ENCODE measurements at places on chromosomes 6 and 20.

DNA sequence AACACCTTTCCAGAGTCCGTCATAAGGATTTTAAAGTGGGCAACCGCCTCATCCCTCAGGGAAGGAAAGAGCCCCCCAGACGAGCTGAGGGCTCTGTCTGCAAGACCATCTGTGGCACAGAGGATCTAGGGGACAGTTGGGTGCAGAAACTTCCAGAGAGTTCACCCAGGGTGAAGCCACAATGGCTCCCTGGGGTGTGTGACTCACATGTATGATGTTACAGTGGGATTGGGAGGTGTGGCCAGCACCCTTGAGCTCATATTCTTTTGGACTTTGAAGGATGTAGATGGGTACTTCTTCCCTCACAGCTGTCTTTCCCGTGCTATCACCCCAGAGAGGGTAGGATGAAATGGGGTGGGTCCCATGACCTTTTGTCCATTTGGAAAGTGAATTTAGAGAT lies 95.5 kb downstream of the NCR2 start:
- no peak for DNase-seq

DNA sequence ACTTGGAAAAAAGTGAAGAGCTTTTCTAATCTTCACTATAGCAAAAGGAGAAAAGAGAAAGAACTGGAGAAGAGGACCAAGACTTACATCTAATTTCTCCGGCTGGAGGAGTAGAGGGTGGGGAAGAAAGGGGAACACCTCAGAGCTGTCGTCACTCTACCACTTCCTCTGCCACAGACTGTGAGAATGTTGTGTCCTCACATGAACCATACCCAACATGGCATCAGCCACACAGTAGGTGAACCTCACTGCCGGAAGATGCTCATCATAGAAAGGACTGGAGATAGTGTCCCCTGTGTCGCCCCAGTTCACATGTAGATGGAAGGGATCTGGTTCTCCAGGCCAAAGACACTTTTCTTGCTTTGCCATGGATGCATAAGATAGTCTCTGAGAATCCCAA lies 604.4 kb upstream of the NOX3 start:
- DNase-seq, result no peak

- no peak for DNase-seq
Observed at GRCh38 chr6:72712910-72713309, 91.0 kb downstream of the KCNQ5 start.

- no peak for DNase-seq
Observed at GRCh38 chr20:24469116-24469893, at the start of gene SYNDIG1. SYNDIG1 (plus strand) TSS chr20:24469629; CDS start chr20:24543098, 73,469 bp downstream.

DNA sequence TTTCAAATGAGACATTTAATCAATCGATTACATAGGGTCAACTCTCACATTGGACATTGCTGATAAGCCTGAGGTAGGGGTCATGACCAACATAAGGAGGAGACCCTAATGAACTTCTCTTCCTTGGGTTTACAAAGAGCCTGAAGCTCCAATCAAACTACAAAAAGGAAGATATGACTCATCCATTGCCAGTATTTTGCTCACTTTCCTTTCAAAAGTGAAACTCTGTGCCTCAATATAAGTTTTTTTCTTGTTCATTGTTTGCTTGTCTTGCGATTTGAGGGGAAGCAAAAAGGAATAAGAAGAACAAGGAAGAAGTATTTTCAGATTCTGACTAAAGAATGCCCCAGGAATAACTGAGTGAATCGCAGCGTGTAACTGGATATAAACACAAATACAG lies 38.8 kb upstream of the KHDRBS2 start:
- no peak for DNase-seq

- no peak for DNase-seq
Observed at GRCh38 chr6:125444006-125444923, 142.5 kb upstream of the HDDC2 start.

- no peak for DNase-seq
Observed at GRCh38 chr6:137958811-137959565, 91.9 kb downstream of the TNFAIP3 start.

DNA sequence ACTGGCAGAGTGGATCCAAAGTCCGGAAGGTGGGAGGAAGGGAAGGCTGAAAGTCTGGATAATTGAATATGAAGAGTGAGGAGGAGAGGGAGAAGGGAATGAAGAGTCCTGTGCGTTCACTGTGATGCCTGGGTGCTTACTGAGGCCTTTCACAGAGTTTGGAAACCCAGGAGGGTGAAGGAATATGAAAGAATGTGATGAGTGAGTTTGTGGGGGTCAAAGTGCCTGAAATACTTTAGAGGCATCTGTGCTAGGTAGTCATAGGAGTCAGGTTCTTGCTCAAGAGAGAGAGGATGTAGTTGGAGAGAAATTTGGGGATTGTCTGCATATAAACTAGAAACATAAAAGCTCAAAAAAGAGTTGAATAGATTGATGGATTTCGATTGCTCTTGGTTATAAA lies 20.7 kb downstream of the NKX2-4 start:
- DNase-seq, result no peak

DNA sequence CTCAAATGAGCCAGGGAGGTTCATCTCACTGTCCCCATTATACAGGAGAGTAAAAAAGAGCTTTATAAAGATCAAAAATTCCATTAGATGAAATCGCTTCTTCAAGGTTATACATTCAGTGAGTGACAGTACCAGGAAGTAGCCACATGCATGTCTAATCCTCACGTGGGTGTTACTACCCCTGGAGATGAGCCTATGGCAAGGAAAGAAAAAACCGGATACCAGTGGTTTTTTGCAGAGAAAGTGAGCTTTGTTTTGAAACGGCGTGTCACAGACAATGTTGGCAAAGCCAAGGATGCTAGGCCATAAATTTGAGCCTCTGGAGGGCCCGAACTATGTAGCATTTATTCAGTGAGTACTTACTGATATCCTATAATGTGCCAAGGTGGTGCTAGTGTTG lies 215.0 kb upstream of the RIN2 start:
- DNase-seq, result no peak

- DNase-seq, result peak; percentile 62
Observed at GRCh38 chr6:169723991-169724493, 258 bp downstream of the PHF10 start.

DNA sequence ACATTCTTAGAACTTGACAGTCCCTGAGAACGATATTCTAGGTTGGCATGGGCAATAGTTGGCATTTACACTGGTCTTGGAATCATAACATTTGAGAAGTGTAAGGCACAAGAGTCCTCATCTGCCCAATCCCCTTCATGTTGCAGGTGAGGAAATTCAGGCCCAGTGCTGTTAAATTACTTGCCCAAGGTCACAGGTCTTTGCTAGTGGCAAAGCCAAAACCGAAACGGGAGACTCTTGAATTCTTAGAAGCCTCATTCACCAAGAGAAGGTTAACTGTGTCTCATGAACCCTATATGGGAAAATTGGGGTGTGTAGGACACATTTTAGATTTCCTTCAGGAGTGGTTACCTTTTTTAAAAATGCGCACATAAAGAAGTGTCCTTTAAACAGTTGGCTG lies 7.2 kb downstream of the E2F3 start:
- no peak for DNase-seq

GRCh38 chr6:32922083-32922482 lies 18.7 kb downstream of the HLA-DMB start:
- DNase-seq, result no peak

DNA sequence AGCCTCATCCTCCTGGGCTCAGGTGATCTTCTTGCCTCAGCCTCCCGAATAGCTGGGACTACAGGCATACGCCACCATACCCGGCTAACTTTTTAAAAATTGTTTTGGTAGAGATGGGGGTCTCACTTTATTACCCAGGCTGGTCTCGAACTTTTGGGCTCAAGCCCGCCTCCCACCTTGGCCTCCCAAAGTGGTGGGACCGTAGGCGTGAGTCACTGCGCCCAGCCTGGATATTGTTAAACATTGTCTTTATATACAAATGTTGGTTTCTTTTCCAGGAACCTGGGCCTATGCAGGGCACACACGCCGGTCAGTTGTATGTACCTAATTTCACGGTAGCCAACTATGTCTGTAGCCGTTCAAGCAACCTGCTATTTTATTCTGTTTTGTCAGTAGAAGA lies 60.1 kb downstream of the SYNJ2 start:
- DNase-seq, result no peak

DNA sequence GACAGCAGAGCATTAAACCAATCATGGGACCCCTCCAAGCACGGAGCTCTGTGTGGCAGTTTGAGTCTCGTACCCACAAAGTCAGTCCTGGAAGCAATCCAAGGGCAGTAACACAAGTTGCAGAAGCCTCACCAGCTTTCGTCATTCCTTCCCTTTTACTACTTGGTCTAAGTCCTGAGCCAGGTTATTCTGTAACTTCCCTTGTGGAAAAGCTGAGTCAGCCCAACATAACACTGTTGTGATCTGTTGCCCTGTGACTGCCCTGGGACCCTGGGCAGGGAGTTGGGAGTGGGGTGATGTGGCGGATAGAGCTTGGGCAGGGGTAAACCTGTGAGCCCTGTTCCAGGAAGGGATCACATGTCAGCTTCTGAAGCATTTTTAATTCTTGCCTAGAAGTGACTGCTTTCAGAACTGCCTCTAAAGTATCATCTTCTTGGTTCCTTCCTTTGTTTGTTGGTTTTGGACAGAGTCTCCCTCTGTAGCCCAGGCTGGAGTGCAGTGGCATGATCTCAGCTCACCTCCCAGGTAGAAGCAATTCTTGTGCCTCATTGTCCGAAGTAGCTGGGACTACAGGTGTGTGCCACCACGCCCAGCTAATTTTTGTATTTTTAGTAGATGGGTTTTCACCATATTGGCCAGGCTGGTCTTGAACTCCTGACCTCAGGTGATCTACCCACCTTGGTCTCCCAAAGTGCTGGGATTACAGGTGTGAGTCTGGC lies 183.7 kb upstream of the JAG1 start:
- DNase-seq, result no peak

GRCh38 chr6:105380634-105381033 lies 22.2 kb downstream of the PREP start:
- no peak for DNase-seq

DNA sequence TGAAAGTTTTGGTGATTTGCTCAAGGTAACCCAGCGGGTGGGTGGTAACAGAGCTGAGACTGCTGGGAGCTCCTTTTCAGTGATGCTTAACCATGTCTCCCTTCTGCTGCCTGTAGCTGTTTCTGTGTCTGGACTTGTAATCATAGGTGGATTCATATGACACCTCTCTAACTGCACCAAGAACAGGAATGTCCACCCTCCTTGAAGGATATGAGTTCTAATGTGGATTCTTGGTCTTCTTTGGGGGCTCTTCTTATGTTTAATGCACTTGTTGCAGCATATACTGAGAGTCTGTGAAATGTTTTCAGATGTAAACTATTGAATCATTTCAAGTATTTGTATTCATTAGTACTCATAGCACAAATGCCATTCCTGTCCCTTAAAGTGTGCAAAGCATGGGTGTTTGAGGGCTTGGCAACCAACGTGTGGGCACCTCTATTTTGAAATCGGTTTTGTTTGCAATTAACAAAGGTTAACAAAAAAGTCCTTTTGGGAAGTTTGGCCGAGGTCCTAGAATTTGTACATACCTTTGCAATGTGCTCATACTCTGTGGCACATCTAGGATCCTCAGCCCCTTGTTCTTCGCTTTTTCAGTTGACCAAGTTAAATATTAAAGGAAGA lies 138.0 kb downstream of the SOX4 start:
- DNase-seq, result no peak

GRCh38 chr20:11045412-11046175 lies 371.8 kb upstream of the JAG1 start:
- DNase-seq, result no peak

Data from natural killer cell treated with Interleukin-12 subunit alpha and Interleukin-12 subunit beta and Interleukin-15 and Interleukin-18, amount 100 ng/mL, for 72 hours (primary cell).